ENCODE measurements at places on chromosomes 13 and 19.

GRCh38 chr13:74210693-74211393 is 76.6 kb upstream of the KLF12 start:
- DNase-seq: no peak

- DNase-seq: no peak
Measured at GRCh38 chr19:58406818-58407657, 1.4 kb upstream of the ZNF584 start.

GRCh38 chr13:94917824-94918223 is 205.5 kb upstream of the SOX21 start:
- DNase-seq: no peak

DNA sequence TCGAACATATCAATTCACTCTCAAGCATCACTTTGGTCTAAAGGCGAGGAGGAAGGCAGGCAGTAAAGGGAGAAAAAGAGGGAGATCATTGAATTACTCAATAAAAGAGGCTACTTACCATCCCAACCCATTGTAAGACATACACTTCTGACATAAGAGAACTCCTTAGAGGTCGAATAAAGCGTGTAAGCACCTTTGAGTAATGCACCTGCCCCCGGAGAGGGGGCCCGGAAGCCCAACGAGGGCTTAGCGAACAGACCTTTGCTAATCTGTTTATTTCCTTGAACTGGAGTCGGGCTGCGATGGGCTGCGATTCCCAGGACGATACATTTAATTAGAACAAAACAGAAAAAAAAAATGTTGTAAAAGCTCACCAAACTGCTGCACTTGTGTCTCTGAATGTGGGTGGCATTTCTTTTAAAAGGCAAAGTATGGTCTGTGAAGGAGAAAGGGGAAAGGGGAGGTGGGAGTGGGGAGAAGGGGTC is 3.0 kb downstream of the ZC3H4 start:
- DNase-seq: no peak

DNA sequence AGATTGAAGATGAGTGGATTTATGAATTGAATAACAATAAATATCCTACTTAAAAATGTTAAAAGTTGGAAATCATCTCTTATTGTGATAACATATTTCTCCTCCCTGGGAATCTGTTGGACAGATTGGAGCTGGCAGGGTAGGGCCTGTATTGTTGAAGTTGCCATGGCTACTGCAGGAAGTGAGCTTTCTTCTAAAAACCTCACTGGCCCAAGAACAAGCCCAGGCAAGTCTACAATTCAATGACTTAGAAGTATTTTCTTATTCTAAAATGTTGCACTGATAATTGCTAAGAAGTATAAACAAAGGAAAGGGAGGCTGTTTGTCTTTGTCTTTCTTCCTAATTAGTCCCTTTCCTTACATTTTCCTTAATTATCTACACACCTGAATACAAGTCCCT is 112.1 kb downstream of the DLEU7 start:
- DNase-seq: no peak

DNA sequence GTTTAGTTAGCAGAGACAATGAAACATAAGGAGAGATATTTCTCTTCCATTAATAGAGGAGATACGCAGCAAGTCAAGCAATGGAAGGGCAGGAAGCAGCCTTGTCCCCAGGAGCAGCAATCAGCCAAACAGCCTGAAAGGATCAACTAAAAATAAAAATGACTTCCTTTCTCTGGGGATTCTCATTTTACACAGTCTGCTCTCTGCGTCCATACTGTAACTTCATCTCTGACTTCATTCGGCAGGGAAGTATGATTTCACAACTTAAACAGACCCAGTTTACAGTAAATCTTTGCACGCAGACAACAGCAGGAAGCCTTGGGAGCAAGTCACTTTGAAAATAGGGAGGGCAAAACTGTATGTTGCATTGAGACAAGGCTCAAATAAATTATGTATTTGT is 826.7 kb downstream of the DIAPH3 start:
- no peak for DNase-seq

- DNase-seq: no peak
Measured at GRCh38 chr19:56071151-56071550, 49.9 kb downstream of the ZNF787 start.

DNA sequence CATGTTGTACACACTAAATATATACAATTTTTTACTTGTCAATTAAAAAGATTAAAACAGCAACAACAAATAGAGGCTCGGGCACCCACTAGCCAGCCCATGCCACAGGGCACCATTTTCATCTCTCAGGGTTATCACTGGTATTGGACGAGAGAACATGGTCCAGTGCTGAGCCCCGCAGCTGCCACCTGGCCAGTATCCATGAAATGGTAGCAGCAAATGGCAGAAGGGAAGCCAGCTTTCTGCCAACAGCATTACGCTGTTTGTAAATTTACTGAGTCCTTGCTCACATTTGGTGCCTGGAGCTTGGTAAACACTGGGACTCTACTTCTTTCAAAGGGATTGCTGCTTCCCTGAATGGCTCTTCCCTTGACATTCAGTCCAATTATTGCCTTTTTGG is 87.9 kb upstream of the WASF3 start:
- DNase-seq: no peak

DNA sequence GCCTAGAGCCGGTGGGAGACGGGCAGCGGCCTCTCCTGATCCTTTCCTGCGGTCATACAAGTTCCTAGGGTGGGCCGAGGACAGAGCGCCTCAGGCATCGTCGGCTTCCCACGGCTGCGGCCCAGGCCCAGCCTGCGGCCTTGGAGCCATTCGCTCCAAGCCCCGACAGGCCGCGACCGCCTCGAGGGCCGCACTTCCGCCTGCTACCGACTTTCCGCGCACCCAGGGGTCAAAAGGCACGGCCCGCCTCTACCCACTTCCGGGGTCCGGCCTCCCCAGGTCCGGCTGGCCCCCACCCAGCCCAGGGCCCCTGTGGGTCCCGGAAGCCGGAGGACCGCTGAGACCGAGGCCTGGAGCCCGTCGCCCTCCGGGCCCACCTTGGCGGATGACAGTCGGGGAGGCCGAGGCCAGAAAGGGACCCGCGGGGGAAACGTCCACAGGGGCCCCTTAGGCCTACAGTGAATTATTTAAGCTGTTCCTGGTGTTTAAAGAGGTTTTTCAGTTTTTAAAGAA is 16.2 kb downstream of the ZIC2 start:
- no peak for DNase-seq

- no peak for DNase-seq
Measured at GRCh38 chr13:72782717-72783116, 784 bp downstream of the PIBF1 start.

DNA sequence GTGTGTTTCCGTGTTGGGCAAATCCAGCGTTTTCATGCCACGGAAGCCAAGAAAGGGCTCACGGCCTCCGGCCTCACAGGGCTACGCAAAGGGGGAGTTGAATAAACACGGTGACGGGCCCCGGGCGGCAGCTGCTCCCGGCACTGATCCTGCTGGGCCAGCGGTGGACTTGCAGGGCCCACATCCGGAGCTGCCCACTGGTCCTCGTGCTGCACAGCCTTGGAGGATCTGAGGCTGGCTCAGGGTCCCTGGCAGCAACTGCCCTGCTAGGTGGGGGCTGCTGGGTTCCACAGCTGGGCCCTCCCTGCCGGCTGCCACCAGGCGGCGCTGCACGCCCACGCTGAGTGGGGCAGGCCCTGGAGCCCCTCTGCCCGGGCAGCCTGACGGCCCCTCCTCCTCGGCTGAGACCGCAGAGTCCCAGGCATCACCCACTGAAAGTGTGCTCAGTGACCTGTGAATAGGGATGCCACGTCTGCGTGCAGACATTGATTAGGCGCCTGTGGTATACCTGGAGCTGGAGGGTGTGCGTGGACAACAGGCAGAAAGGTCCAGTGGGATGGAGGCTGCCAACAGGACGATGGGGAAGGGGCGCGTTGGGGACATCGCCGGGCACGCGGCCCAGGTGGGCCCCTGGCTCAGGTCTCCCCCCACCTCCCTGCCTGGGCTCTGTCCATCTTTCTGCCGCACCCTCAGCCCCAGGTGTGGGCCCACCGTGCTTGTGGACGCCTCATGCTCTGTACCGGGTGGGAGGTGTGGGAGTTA is 5.3 kb upstream of the HCN2 start:
- peak; percentile 51 for DNase-seq

GRCh38 chr19:29645911-29646310 is 19.4 kb upstream of the PLEKHF1 start:
- DNase-seq: no peak

- no peak for DNase-seq
Measured at GRCh38 chr13:44232774-44233173, 140.8 kb upstream of the SERP2 start.

GRCh38 chr13:44573790-44574465 is 2.2 kb downstream of the TSC22D1 start:
- no peak for DNase-seq

- no peak for DNase-seq
Measured at GRCh38 chr19:41537789-41538188, 38.2 kb upstream of the CEACAM21 start.
